Subcutaneous preadipocyte (primary cell): ENCODE measurements at places on chromosomes 12 and 14. TPM values are rescaled to one million over a fixed set of nuclear protein-coding genes. Genes with fewer than 3 reads are reported as not detected.

Gene GNB3
- 1.1 and 2.2 TPM in 2 replicates for total RNA-seq

Gene BCL7A
- 1.8 and 5.7 TPM in 2 replicates for total RNA-seq

Gene TSHR
- total RNA-seq = not detected in 2 replicates

Gene ZFHX2
- 0.20 and 0.73 TPM in 2 replicates for total RNA-seq

Gene PMCH
- total RNA-seq = not detected in 2 replicates
